HT1080 (cell line): ENCODE measurements at places on chromosomes 7 and 10. TPM values are rescaled to one million over a fixed set of nuclear protein-coding genes. Genes with fewer than 3 reads are reported as not detected.

The EBF3 gene
- not detected in 2 replicates for total RNA-seq

The GPR15LG gene
- not detected in 2 replicates for total RNA-seq

The ABCA13 gene
- 1.2 and 1.7 TPM in 2 replicates for total RNA-seq

The NUP205 gene
- 105 and 122 TPM in 2 replicates for total RNA-seq
